ENCODE measurements at places on chromosomes 6 and 20.

DNA sequence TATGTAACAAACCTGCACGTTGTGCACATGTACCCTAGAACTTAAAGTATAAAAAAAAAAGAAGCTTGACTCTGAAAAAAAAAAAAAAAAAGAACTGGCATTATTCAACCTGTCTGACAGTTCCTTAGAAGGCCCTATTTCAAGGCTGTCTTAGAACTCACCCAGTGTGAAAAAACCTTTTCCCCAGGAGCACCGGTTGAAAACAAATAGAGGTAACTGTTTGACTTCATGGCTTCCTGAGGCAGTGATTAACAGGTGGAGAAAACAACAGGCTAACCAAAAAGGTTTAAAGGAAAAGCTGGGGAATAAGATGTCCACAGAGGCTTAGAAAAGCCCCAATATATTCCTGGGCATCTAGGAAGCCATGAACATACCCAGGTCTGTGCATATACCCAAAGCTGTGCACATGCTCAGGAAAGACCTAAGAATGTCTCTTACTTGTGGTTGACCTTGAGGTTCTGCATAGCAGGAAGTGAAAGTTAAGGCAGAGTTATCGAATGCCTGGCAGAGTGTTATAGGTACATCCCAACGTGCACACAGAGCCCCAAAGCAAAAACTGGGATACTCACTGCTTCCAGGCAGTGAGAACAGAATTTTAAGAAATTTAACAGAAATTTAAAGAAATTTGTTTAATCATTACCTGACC, 7.0 kb downstream of the UQCC1 start:
- no peak for DNase-seq

- no peak for DNase-seq
These were observed 243.5 kb upstream of the THEMIS start for GRCh38 chr6:128144320-128144719.

- no peak for DNase-seq
These were observed 11.0 kb downstream of the SMOC2 start for GRCh38 chr6:168451805-168452517.

DNA sequence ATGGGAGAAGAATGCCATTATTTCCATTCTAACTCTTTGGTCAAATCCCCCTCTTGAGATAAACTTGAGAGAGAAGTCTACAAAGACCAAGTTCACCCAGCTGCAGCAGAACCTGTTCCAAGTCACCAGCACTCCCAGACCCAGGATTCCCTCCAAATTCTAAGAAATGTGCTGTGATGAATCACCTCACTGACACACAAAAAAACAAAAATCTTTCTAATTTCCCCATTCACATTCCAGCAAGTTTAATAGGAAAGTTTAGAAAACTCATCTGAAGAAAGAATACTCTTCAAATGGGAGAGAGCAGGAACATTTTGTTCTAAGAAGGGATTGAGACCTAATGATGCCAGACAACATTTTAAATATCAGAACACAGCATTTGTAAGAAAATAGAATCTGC, 213.6 kb upstream of the PLCB4 start:
- no peak for DNase-seq

DNA sequence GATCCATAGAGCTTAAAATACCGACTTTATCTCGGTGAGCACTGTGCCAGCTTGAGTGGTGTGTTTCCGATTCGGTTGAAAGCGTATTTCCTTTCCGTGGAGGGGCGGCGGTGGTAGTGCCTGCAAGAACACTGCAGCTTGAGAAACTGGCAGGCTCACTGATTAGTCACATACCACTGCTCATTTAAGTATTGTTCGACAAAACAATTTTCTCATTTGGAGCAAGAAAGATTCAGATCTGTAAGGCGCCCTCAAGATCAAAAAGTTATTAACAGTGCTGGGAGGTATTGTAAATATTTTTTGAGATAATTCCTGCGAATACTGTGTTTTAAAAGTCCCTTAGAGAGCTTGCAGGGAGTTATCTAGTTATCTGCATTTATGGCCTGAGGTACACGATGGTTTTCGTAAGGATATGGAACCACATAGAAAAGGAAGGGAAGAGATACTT, 1.3 kb downstream of the MAPK14 start:
- peak; percentile 56 for DNase-seq

- no peak for DNase-seq
These were observed 41.0 kb upstream of the FAM50B start for GRCh38 chr6:3808199-3808598.

- DNase-seq, result no peak
These were observed 72.8 kb downstream of the ATXN1 start for GRCh38 chr6:16688436-16688835.

DNA sequence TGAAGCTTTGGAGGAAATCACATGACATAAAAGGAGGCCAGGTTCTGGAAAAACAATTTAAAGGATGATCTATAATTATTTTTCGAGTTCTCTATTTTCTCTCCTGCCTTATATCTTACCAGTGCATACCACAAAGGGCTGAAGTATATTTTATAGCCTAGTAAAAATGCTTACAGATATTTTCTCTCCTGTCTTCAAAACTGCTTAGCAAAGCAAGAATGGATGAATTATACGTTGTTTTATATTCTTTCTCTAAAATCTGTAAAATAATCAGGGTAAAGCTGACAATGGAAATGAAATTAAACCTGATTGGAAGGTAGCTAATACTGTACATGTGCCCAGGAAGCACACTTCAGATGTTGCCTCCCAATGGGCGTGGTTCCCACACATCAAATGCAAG, 123.7 kb downstream of the F13A1 start:
- no peak for DNase-seq

DNA sequence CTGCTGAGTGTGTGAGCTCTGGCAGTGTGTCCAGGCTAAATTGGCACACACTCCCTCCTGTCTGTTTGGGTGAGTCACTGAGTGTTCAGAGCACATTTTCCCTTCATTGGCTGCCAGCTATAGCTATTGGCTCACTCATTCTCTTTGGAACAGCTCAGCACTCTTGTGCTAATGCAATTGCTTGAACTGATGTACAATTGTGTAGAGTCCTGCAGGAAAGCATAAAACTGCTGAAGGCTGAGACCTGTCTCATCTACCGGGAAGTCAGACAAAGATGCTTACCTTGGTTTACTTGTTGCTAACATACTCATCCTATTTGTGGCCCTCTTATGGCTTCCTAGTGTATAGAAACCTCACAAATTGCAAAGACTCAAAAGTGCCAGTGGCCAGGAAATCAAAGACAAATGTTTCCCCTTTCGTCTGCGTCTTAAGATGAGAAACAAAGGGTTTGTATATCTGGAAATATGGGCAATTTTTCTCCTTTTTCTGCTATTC, 351.0 kb downstream of the BCKDHB start:
- no peak for DNase-seq

DNA sequence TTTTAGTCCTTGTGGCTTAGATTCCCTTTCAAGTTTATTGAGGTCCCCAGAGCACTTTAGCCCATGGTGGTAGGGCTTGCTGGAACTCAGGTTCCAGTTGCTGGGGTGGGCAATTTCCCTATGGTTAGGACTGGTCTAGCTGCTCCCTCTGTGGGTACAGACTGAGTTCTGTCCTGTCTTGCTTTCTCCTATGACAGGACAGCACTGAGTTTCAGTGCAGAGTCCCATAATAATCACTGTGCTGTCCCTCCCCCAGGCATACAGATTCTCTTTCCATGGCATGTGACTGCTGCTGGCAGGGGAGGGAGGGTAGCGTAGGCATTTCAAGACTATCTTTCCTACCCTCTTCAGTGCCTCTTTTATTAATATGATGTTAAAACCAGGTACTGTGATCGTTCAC, 17.1 kb upstream of the ERVFRD-1 start:
- DNase-seq, result no peak

DNA sequence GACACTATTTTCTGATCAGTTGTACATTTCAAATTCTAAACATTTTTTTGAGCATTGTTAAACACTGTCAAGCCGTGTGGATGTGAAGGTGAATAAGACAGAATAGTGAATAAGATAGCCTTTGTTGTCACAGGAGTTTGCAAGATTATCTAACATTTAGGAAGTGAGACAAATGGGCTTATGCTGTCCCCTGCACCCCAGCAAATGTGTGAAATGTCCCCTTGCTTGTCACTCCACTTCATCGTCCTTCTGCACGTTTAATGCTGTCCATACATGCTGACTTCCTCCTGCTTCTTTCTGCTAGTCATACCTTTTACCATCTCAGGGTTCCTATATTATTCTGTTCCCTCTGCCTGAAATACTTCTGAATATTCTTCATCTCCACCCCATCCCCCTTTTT, 62.6 kb downstream of the CBFA2T2 start:
- no peak for DNase-seq

DNA sequence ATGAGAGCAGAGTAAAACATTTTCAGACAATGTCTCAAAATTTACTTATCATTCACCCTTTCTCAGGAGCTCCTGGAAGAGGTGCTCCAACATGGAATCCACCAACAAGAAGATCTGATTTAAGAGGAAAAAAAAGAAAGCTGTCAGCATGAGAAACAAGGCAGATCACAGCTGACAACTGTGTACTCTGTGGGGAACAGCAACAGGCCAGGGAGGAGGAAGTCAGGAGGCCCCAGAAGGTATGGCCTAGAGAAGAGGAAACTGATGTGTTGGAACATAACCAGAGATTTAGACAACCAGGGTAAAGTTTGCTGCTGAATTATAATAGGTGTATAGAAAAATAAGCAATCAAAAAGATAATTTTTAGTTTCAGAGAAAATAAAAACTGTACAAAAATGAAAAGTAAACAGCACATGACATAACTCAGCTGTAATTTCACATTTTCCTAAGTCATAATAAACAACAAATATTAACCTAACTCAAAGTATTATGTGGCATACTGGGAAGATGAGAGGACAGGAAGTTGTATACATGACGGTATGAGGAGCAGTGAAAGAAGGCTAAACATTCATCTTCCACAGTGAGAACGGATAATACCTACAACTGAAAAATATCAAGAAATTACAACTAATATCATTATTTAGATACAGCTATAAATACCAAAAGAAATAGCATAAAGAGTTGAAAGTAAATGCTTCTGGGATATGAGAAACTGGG, 113.6 kb upstream of the EMILIN3 start:
- DNase-seq, result no peak

DNA sequence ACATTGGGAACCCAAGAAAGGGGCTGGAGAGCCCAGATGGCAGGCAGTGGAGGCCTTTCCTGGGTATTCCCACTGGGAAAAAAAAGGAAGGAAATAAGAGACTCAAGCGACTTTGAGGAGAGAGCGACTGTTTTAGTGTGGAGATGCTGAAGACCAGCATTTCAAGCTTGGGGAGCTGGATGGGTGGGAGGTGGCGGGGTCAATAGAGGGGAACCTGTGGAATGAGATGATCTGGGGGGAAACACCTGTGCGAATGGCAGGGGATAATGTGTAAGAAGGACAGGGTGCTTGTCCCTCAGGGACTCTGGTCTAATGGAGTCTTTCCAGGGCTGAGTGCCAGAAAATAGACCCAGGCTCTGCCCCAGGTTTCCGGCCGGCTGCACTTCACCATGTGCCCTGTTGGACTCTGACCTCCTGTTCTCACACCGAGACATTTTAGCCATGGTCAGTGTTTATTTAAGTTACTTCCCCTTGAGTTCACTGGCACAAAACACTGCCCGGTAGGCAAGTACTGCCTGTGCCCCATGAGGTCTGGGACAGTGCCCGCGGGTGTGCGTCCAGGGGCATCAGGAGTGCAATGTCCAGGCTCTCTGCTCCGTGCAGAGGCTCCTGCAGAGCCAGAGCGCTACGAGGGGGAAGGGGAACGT, 50.4 kb upstream of the NKX2-2 start:
- no peak for DNase-seq

All from stimulated activated CD8-positive, alpha-beta memory T cell treated with anti-CD3 and anti-CD28 coated beads, Interleukin-7, amount 100 ng/mL, for 1 hour (primary cell).